ENCODE measurements at places on chromosomes 1 and 21.

GRCh38 chr1:113388621-113389358 is 1.5 kb upstream of the MAGI3 start:
- no peak for DNase-seq

DNA sequence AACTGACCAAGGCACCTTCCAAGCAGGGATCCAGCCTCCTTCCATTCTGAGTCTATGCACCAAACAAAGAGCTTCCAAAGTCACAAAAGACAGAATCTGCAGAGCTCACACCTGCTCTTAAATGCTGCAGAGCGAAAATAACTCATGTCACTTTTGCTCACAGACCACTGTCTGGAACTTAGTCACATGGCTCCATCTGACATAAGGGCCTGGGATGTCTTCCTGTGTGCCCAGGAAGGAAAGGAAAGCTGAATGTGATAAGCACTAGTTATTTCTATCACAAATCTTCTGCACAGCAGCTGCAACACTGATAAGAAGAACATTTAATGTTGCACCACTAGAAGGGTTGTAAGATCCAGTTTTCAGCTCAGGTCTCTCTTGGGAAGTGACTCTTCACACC is 39.5 kb upstream of the SGIP1 start:
- no peak for DNase-seq

DNA sequence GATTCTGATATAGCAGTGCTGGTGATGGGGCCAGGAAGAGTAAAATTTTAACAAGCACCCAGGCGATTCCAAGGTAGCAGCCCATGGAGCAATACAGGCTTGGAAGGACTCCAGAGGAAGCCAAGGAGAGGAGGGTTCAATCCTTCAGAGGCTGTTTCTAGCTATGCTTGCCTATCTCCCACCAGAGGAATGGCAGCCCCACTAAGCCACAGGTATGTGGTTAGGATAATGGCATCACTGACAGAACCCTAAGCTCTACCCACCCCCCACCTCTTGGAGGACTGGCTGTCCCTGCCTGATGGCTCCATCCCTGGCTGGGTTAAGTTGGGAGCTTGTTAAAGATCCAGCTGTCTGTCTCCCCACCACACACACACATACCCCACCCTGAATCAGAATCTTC is 19.3 kb upstream of the PTAFR start:
- DNase-seq = no peak

DNA sequence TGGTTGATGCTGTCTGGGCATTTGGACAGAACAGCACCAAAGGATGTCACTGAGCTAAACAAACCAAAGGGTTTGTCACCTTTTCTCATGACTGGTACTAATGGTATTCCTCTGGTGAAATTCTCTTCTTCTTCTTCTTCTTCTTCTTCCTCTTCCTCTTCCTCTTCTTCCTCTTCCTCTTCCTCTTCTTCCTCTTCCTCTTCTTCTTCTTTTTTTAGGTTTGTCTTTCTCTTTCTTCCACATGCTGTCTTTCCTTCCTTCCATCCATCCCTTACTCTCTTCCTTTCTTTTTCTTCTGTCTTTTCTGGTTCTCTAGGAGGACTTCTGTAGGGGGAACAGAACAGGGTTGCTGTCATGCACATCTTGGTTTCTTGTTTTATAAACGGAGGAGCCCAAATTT is 9.3 kb upstream of the IGFN1 start:
- DNase-seq = no peak

- peak; percentile 49 for DNase-seq
Measured at GRCh38 chr1:180954005-180954800, 41.5 kb downstream of the KIAA1614 start.
